Effector CD4-positive, alpha-beta T cell (primary cell): ENCODE measurements at places on chromosomes 13 and 19.

DNA sequence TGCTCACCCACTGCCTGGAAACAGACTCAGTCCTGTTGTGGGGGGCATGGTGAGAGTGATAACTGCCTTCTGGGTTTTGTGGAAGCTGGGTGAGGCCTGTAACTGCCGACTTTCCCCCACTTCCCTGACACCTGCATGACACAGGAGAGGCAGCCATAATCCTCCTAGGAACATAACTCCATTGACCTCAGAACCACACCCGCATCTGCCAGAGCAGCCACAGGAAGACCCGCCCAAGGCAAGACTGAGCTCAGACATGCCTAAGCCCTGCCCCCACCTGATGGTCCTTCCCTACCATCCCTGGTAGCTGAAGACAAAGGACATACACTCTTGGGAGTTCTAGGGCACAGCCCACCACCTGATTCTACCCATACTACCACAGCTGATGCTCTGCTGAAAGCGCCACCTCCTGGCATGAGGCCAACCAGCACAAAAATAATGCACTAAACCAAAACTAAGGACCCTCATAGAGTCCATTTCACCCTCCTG lies 326.7 kb downstream of the RBM26 start:
- DNase-seq: no peak

- no peak for DNase-seq
Observed at GRCh38 chr13:102933122-102933521, 87.3 kb downstream of the ERCC5 start.

DNA sequence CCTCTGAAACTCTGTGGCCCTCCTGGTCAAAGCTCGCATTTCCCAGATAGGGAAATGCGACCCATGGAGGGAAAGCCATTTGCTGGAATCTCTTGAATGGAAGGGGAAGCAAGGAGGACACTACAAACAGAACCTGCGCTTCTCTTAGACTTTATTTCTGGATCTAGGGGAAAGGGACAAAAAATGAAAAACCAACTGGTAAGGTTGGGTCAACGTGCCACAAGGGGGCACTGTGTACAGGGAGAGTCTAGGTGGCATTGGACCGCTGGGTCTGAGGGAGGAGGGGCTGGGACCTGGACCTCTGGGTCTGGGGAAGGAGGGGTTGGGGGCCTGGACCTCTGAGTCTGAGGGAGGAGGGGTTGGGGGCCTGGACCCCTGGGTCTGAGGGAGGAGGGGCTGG lies 5.0 kb downstream of the KLK4 start:
- DNase-seq: no peak

GRCh38 chr19:32196690-32197420 lies 148.6 kb upstream of the ZNF507 start:
- no peak for DNase-seq

DNA sequence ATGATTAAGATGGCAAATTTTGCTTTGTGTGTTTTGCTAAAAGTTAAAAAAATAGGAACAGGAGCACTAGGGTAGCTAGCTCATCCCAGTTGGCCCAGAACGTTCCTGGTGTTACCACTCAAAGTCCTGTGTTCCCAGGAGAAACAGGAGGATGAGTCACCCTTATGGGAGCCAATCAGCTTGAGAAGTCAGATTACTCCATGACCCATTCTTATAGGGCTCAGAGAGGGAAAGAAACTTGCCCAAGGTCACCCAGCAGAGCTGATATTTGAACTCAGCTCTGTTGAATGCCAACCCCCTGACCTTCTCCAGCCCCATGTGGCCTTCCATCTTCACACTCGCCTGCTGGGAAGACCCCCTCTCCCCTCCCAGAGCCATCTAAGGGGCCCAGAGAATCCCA lies 13.0 kb downstream of the NMRK2 start:
- no peak for DNase-seq

- no peak for DNase-seq
Observed at GRCh38 chr19:16160943-16161560, 12.3 kb downstream of the CIB3 start.

DNA sequence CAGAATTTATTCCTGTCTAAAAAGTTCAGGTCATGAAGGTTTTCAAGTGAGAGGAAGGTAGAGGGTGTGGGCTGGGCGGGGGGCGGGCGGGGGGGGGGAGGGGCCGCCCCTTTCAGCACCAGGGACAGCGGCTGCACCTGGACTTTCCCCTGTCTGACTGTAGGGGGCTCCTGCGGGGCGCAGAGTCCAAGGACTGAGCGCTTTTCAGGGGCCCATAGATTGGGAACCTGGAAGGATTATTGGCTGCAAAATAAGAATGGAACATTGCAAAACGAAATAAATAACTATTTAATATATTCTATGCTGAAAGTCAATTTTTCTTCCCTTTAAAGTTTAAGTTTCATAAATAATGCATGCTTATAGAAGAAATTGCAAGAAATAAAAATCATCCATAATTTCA lies 8.9 kb upstream of the CYP4F3 start:
- DNase-seq: peak; percentile 12

DNA sequence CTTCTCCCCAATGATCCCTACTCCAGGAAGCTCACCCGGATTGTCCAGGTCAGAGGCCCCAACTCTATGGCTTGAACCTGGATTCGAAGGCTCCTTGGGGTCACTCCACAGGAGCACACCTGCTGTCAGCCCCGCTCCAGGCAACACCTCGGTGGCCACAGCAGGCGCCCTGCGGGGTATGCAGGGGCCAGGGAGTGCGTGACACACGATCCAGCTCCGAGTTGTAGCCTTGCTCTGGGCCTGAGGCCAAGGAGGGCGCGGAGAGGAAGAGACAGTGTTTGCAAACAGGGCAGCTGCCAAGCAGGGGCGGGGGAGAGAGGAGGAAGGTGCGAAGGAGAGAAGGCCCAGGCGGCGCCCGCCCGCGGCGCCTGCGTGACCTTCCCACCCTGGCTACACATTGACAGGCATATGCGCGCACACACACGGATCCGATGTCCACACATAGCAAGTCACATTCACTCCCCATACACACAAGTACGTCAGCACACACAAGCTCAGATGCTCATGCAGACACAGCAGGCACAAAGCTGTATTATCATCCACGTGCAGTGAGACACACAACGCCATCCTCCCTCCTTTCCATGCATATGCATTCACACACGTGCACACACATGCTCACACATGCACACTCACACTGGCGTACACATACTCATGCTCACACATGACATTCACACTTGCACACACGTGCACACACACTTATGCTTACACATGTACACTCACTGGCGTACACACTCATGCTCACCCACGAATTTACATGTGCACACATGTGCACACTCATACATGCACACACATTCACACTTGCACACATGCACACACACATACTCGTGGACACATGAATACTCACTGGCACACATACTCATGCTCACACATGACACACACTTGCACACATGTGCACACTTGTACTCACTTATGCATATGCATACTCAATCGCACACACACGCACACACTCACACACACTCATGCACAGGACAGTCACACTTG lies 10.4 kb downstream of the SBK2 start:
- DNase-seq: no peak

GRCh38 chr19:38684078-38684861 lies 36.8 kb downstream of the ACTN4 start:
- no peak for DNase-seq

DNA sequence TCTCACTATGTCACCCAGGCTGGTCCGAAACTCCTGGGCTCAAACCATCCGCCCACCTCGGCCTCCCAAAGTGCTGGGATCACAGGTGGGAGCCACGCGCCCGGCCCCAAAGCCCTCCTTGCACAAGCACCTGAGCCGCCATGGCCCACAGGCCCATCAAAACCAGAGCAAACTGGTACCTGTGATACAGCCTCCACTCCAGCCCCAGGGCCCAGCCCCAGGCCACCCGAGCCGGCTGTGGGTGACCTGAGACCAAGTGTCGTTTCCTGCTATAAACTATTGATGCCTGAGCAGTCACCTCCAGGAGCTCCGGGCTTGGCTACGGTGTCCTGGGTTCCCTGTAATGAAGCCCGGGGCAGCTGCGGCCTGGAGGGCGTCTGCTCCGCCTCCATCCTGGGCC lies 9.7 kb upstream of the PTBP1 start:
- DNase-seq: no peak

GRCh38 chr13:43751624-43752023 lies 35.1 kb downstream of the ENOX1 start:
- no peak for DNase-seq

GRCh38 chr13:110129076-110129475 lies 177.9 kb downstream of the COL4A1 start:
- no peak for DNase-seq

DNA sequence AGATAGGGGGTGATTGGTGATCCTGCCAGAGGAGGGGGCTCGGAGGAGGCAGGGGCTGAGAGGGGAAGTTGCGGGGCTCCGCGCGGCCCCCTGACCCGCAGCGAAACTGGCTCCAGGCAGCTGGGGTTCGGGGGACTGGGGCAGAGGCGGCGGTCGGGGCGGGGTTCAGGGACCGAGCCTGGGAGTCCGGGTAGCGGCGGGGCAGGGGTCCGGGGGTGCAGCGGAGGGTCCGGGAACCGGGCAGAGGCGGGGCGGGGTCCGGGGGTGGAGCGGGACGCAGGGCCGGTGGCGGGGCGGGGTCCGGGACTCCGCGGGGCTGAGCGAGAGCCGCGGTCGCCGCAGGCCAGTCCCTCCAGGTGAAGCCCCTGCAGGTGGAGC lies 1.2 kb downstream of the MADCAM1 start:
- no peak for DNase-seq

DNA sequence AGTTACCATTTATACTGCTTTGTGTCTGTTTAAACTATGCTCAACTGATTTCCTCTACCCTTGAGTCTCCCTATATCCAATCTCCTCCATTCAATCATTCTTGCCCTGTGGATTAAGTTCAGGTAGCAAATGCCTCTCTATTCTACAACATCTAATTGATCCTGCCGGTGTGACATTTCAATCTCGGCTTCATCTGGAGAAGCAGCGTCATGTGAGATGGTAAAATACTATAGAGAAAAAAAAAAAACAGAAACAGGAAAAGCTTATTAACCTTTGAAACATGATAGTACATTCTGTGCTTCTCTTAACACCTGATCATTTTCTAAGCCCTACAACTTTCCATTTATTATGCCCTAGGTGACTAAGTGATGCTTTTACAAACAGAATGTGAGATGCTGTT lies 89.4 kb downstream of the KCTD12 start:
- no peak for DNase-seq

- no peak for DNase-seq
Observed at GRCh38 chr19:33689138-33689746, 67.5 kb downstream of the CHST8 start.

- no peak for DNase-seq
Observed at GRCh38 chr13:105147461-105147860, 1388.0 kb downstream of the EFNB2 start.

- DNase-seq: no peak
Observed at GRCh38 chr13:39777527-39778061, 122.1 kb downstream of the COG6 start.

DNA sequence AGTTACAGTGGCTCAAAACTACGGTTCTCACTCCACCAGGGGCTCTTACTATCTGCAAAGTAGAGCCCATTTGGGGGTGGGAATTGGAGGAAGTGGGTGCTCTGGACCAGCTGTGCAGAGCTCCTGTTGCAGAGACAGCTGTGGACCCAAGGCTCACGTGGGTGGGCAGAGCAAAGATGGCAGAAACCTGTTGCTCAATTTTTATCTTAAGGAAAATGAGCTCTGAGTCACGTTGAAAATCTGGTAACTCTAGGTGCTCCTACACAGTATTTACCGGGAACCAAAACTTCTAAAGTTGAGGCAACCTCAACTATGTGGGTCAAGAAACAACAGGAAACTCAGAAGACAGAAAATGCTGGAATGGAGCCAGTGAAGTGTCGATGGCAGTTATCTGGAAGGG lies 30.2 kb upstream of the SLC15A1 start:
- no peak for DNase-seq

DNA sequence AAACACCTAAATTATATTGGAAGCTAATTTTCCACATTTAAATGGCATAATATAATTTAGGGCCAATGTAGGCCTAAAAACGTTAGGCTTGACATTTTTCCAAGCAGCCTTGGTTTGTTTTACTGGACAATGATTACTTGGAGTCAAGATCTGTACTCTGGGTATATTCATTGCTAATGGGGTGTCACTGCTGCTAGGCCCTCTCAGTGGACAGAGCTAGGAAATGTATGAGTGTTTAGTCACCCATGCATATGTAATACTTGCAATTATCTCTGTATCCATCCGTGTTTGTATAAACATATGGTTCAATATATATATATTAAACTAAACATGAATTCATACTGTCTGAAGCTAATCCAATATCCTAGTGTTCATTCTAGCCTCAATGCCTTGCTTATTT lies 598.1 kb downstream of the DCT start:
- DNase-seq: no peak

DNA sequence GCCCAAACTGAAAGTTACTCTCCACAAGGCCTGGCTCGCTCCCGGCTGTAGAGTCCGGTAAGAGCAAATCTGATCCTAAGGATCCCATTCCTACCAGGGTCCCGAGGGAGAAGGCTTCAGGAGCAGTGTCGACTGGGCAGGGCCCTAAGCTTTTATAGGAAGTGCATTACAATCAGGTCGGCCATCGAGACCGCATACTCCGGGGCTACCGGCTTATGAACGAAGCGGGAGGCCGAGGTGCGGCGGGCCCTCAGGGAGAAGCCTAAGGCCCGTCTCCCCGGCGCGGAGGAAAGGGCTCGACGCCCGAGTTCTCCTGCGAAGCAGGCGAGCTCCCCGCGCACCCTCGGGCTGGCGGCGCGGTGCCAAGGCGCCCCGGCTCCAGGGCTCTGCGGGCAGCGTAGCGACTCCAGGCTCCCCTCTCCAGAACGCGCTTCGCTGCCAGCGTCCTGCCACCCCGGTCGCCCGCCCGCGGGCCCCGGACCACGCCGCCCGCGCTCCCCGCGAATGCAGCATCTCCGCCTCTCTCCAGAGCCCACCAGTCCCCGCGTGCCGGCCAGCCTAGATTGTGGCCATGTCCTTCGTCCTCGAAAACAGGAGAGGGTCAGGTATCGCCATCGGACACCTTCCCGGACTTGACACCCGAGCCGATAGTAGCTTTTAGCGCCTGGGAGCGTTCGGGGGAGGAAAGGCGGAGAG lies 1.4 kb downstream of the EFNB2 start:
- DNase-seq: peak; percentile 11

DNA sequence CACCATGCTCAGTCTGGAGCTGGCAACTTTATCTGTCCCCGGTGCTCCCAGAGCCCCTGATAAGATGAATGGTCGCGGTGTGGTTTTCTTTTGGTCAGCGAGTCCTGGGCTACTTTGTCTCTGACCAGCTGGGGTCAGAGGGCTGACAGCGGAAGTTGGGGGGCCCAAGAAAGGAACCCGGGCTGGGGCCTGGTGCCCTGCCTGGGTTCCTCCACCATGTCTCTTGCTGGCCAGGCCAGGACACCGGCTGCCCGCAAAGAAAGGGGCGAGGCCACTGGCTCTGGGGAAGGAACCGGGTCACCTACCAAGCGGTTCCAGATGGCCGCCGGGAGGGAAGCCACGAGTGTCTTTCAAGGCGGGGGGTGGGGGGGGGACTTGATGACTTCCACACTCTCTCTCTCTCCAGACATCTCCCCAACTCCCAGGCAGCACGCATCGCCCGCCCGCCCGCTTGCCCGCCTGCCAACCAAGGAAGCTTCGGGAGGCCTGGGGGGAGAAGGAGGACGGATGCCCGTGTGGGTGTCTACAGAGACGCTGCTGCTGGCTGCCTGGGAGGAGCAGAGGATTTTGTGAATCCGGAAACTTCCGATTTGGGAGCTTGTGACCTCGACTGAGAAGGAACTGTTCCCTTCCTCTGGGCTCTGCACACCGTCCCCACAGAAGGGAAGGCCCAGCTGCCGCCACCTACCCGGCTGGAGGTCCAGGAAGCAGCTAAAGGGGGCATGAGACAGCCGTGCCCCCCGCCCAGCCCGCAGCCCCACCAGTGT lies 1.1 kb downstream of the PIP5K1C start:
- DNase-seq: no peak

GRCh38 chr13:74979703-74980102 lies 502.3 kb downstream of the TBC1D4 start:
- no peak for DNase-seq
